ENCODE measurements at places on chromosomes 2 and 18.

- DNase-seq, result no peak
Measured at GRCh38 chr2:120764492-120764891, 28.8 kb downstream of the GLI2 start.

DNA sequence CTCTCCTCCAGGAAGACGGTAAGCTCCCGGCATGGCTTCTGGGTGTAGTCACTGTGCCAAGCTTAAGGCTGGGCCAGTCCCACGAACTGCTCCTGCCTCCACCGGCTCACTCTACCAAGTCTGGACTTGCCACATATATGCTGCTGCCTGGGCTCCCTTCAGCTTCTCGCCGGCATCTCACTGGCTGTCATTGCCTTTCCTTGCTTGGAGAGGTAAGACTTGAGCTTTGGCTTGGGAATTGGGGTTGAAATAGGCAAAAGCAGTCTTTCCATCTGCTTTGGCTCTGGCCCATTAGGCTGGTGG is 481.0 kb downstream of the TGIF1 start:
- no peak for DNase-seq

GRCh38 chr18:79151191-79151590 is 82.0 kb downstream of the ATP9B start:
- no peak for DNase-seq

DNA sequence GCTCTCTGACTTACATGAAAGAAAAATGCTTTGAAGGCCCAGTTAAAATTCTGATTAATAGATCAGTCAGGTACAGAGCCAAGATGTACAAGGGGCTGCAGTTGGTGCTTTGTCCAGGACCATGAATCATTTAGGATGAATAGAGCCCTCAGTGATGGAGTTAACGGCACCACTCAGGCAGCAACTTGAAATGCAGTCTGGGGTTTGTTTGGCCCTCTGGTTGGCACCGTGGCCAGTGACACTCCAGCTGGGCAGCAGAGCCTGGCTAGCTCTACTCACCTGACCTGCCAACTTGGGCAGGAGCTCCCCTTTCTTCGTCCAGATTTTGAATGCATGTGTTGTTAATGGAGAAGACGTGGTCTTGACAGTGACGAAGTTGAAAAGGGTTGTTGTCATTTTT is 493.0 kb upstream of the ACVR2A start:
- DNase-seq, result no peak

DNA sequence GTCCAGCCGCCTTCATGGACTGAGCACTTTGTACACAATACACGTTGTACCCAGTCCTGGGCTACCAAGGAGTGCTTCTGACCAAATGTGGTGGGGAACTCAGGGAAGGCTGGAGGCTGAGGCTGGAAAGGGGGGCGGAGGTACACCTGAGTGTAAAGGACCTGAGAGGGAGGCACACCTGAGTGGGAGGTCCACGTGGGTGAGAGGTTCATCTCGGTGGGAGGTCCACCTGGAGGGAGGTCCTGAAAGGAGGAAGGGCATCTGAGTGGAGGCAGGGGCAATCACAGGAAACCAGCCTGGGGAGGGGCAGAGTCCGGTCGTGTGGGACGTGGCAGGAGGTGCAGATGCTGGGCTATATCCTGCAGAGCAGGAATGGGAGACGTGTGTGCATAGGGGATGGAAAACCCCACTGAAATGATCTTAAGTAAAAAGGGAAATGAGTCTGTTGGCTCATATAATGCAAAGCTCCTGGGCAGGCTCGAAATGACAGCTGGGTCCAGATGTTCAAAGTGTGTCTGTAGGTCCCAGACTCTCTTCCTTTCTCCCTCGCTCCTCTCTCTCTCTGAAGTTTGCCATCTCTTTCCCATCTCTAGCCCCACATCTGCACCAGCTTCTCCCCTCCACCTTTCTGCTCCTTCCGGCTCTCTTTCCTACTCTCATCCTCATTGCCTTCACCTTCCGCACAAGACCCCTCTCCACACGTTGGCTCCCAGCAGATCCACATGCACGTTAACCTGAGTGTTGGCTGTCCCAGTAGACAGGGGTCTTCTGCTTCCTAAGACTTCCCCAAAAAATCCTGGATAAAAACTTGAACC is 137.7 kb downstream of the PXDN start:
- DNase-seq, result no peak

GRCh38 chr2:40754912-40755311 is 303.0 kb upstream of the SLC8A1 start:
- no peak for DNase-seq

- DNase-seq, result no peak
Measured at GRCh38 chr2:112187805-112188596, 49.8 kb downstream of the FBLN7 start.

- DNase-seq, result peak; percentile 6
Measured at GRCh38 chr18:47677952-47678351, 252.5 kb downstream of the SMAD2 start.

- no peak for DNase-seq
Measured at GRCh38 chr2:3664925-3665324, 6.9 kb downstream of the ALLC start.

- no peak for DNase-seq
Measured at GRCh38 chr2:40251137-40251536, 200.8 kb downstream of the SLC8A1 start.

GRCh38 chr2:141714496-141714895 is 416.3 kb downstream of the LRP1B start:
- no peak for DNase-seq

GRCh38 chr2:67712484-67712883 is 315.4 kb downstream of the ETAA1 start:
- DNase-seq, result no peak

- DNase-seq, result no peak
Measured at GRCh38 chr2:112756207-112756606, 8.2 kb downstream of the CKAP2L start.

Data from NAMALWA (cell line).